ENCODE measurements at places on chromosomes 1 and 21.

DNA sequence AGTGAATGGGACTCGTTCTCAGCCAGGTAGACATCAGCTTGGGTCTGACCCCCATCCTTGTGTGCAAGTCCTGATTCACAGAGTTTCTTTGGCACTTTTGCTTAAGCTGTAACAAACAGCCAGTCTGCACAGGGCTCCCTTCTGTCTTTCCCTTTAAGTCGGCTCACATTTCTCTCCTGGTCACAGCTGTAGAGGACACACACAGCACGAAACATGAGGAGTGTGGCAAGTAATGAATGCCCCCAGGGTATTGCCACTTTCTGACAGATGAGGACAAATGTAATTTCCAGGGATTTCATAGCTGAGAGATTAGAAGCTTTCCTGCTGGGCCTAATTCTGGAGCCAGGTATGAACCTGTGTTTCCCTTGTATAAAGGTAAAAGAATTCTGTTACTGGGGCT lies 423.5 kb downstream of the KIF26B start:
- DNase-seq, result no peak

DNA sequence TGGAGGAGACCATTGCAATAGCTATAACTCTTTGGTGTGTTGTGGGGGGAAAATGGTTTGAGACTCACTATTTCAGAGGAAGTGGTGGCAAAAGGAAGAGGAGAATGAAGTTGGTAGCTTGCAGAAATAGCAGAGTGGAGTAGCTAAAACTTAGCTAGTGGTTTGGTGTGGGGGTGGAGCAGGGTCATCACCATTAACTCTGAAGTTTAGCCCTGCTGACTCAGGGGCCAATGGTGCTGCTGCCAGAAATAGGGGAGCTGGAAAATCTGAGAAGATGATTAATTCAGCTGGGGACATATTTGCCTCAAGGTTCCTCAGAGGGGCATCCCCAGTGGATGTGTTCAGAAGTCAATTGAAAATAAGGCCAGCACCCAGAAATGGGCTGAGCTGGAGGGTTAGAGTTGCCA lies 65.4 kb downstream of the RUNX1 start:
- peak; percentile 83 for DNase-seq

DNA sequence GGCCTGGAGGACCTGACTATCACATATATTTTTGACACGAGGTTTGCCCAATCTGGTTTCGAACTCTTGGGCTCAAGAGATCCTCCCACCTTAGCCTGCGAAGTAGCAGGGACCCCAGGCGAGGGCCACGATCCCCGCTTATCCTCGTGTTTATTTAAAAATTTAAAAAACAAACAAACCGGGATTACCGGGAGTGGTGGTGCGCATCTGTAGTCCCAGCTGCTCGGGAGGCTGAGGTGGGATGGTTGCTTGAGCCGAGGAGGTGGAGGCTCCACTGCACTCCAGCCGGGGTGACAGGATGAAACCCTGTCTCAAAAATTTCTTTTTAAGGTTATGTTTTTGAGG lies 452 bp upstream of the EXOSC10 start:
- DNase-seq, result no peak

GRCh38 chr1:229980009-229980408 lies 87.0 kb upstream of the GALNT2 start:
- DNase-seq, result no peak

- no peak for DNase-seq
Measured at GRCh38 chr1:216843409-216843808, 120.2 kb upstream of the ESRRG start.

- DNase-seq, result no peak
Measured at GRCh38 chr1:201406831-201407406, 7.8 kb upstream of the LAD1 start.

DNA sequence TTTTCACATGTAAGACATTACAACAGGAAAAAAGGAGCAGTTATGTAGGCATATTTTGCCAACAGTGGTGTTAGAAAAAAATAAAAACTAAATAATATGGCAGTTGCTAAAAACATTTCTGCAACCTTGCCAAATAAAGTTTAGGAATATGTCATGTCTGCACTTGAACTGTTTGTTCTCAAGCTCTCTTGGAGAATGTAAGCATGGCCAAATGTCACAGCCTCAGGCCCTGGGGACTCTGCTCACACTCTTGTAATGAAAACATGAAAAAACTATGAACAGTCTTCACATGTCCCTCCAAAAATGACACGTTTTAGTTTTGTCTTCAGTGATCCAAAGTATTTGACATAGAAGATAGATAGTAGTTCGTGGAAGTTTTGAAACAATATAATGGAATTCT lies 753.3 kb downstream of the LTN1 start:
- DNase-seq, result no peak

DNA sequence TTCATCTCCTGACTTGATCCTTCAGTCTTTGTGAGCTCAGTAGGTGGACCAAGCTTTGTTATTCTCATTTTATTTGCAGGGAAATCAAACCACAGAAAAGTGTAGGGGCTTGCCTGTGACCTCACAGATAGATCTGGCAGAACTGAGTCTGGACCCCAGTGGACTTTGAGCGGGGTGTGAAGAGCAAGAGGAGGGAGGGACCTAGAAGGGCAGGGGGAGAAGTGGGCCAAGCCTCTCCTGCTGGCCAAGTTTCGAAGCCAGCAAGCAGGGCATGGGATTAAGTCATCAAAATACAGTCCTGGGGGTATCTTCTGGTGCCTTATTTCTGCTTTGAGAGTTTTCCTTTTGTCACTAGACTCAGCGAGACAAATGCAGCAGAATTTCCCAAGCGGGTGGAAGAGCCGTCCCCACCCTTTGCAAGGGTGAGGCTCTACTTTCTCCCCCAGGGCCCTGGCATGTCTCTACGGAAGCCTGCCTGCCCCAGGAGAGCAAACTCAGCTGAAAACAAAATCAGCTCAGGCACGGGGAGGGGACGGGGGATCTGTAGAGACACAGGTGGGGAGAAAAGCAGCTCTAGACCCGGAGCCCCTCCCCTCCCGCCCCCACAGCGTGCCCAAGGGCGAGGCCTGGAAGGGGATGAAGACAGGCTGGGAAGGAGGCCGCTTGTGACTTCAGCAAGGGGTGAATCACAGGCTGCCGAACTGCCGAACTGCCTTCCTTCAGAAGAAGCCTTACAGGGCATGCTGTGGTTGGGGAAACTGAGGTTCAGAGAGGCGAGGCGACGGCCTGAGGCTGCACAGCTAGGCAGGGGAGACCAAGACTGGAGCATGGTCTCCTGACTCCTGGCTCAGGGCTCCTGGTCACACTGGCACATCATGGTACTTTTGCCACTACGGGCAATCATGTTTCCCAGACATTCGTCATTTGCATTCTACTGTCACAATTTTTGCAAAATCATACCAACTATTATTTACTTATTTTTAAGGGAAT lies 19.2 kb downstream of the PKP1 start:
- DNase-seq, result no peak

GRCh38 chr1:247294282-247294681 lies 37.4 kb downstream of the ZNF496 start:
- no peak for DNase-seq

GRCh38 chr1:45317166-45317565 lies 9.5 kb upstream of the HPDL start:
- DNase-seq, result no peak

DNA sequence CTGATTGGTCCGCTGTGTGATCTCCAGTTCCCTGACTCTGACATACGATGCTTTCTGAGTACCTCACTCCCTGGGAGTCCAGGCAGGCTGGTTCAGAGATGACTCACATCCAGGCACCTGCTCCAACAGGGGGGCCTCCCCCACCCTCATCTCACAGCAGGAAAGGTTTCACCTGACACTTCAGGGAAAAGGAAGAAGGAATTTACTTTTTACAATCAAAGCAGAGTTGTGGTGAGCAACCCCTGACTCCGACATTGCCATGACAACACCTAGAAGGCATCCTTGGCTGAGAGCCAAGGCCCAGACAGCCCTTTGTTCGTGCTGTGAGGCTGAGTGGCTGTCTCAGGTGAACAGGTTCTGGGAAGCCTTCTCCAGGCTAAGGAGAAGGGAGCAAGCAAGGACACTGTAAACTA lies 164.6 kb upstream of the GJB5 start:
- DNase-seq, result no peak

- no peak for DNase-seq
Measured at GRCh38 chr1:58548371-58548770, 1.8 kb upstream of the OMA1 start.

GRCh38 chr1:8687538-8687937 lies 129.9 kb downstream of the RERE start:
- no peak for DNase-seq

DNA sequence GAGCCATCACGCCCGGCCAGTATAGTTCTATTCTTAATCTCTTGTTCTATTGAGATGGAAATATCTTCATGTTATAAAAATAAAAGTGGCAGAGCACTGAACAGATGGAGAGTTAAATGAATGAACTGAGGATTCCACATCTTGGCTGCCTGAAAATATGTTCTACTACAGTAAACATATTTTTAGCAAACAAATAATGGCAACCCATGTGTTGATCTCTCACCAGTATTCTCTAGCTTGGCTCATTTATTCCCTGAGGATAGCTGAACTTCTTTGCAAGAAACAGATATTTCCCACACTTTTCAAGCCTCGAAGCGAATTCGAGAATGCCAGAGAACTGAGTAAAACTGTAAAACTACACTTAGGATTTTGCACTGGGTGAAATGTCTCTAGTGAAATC lies 58.9 kb downstream of the DIRAS3 start:
- no peak for DNase-seq

- no peak for DNase-seq
Measured at GRCh38 chr21:15301014-15301413, 236.2 kb upstream of the NRIP1 start.

DNA sequence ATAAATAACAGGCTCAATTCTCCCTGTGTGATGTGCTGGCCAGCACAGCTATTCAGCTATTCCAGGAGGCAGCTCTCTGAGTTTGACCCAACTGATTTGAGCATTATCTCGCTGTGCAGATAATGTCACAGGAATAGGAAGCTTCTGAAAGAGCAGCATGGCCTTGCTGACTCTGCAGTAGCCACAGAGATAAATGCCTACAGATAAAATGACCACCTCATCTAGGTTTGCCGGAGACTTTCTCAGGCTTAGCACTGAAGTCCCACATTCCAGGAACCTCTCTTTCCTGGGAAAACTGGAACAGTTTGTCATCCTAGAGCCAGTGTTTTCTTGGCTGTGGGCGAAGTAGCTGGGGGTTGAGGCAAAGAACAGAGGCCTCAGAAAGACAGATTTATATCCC lies 98.9 kb downstream of the MRPL39 start:
- no peak for DNase-seq

GRCh38 chr1:180092931-180093650 lies 61.6 kb upstream of the QSOX1 start:
- DNase-seq, result no peak

DNA sequence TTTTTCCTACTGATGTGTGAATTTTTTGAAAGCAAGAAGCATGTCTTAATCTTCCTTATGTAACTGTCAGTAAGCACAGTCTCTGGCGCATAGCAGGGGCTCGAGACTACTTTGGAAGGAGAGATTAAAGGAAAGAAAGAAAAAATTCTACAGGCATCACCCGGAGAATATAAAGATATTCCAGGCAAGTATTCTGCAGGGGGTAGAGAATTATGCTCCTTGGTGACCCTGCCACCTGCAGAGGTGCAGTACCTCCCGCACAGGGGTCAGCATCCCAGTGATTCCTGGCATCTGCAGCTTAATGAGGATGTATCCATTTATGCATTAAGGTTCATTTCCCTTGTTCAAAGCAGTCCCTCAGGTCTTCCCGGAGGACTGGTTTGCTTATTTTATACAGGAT lies 87.6 kb upstream of the WLS start:
- no peak for DNase-seq

DNA sequence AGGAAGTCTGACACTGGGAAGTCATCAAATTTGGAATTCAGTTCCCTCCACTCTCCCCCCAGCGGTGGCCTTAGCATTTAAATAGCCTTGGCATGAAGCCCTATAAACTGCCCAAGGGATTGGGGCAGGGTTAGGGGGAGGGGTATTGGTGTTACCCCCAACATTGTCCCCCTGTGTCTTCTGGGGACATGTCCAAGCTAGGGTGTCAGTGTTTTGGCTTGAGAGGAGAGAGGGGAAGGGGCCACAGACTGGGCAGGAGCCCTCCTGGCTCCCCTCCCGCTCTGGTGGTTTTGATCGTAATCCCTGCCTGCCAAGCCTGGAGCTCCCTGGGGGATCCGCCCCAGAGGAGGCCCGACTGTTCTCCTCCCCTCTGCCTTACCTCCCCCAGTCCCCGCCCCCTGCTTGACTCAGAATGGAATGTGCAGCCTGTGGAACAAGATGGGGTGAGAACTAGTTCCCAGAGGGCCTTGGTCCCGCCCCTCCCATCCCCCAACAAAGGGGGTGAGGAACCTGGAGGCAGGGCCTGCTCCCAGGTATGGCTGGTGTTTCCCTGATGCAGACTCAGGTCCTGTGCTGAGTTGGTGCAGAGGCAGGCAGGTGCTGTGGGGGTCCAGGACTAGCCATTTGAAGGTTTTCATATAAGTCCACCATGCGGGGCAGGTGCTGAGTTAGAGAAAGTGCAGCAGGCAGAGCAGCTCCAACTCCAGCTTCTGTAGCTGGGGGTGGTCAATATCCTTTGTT lies 7.4 kb downstream of the SOX13 start:
- no peak for DNase-seq

- DNase-seq, result no peak
Measured at GRCh38 chr1:59094001-59094400, 202.9 kb upstream of the FGGY start.

DNA sequence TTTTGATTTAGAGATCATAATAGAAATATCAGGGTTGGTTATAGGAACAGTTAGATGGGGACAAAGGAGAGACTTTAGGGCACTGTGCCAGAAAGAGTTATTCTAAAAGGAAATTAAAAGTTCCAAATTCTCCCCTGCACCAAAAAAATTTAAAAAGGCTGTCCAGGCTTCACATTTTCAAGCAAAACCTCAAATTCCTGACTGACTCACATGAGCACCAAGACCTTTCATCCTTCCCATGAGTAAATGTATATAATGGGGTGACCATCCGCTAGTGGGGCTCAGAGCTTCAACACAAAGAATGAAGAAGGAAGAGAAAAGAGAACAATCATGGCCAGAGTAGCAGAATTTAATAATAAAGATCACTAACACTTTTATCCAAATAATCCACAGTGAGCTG lies 131.6 kb upstream of the MROH9 start:
- no peak for DNase-seq

- no peak for DNase-seq
Measured at GRCh38 chr1:172545396-172546004, 12.6 kb downstream of the SUCO start.

DNA sequence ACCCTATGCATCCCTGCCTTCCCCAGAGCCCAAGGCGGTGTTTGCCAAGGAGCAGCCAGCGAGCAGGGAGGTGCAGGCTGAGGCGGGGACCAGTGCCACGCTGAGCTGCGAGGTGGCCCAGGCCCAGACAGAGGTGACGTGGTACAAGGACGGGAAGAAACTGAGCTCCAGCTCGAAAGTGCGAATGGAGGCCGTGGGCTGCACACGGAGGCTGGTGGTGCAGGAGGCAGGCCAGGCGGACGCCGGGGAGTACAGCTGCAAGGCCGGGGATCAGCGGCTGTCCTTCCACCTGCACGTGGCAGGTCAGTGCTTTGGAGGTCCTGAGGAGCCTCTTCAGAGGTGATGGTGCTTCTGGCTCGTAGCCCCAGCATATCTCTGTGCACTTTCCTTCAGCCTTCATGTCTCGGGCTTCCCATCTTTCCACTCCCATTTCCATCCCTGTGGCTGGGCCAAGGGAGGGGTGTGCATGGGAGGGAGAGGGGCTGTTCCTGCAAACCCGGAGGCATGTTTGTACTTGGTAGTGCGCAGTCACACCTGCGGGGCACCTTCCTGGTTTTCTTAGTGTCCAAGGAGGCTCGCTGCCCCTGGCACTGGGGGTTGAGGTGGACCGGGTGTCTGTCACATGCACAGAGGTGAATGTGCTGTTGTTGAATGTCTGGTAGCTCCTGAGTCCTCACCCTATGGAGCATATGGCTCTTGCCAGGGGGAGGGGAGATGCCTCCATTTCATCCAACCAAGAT lies 56.4 kb downstream of the OBSCN start:
- DNase-seq, result no peak

- no peak for DNase-seq
Measured at GRCh38 chr1:172335377-172335776, 85.1 kb upstream of the C1orf105 start.
